ENCODE measurements at places on chromosomes 11 and 22.

- DNase-seq: no peak
These were observed 54.9 kb downstream of the ARFGAP2 start for GRCh38 chr11:47121731-47122130.

DNA sequence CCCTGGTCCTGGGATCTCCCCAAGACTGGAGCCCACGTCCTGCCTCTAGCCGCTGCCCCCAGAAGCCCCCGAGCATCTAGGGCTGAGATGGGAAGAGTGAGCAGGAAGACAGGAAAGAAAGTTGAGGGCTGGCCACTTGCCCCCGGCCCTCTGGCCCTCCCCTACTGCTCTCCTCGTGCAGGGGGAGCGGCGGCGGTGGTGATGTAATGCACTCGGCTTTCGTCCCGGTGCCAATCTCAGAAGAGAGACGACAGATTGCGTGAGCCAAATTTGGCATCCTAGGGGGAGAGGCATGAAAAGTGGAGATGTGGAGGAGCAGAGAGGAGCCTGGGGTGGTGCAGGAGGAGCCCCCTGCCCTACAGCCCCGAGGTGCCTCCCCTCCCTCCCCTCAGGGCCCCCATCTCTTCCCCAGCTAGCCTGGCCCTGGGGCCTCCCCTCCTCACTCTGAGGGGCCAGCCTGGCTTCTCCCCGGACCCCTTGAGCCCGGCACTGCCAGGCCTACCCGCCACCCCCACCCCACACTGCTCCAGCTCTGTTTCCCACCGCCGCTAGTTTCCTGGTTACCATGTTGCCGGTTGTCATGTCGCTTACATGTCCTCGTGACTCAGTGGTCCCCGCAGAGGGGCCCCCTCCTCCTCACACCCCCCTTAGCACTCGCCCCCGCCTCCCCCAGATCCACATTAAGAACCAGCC, 2.5 kb downstream of the KCNJ4 start:
- DNase-seq: no peak

- no peak for DNase-seq
These were observed 132.3 kb downstream of the CSNK2A3 start for GRCh38 chr11:11220786-11221185.

DNA sequence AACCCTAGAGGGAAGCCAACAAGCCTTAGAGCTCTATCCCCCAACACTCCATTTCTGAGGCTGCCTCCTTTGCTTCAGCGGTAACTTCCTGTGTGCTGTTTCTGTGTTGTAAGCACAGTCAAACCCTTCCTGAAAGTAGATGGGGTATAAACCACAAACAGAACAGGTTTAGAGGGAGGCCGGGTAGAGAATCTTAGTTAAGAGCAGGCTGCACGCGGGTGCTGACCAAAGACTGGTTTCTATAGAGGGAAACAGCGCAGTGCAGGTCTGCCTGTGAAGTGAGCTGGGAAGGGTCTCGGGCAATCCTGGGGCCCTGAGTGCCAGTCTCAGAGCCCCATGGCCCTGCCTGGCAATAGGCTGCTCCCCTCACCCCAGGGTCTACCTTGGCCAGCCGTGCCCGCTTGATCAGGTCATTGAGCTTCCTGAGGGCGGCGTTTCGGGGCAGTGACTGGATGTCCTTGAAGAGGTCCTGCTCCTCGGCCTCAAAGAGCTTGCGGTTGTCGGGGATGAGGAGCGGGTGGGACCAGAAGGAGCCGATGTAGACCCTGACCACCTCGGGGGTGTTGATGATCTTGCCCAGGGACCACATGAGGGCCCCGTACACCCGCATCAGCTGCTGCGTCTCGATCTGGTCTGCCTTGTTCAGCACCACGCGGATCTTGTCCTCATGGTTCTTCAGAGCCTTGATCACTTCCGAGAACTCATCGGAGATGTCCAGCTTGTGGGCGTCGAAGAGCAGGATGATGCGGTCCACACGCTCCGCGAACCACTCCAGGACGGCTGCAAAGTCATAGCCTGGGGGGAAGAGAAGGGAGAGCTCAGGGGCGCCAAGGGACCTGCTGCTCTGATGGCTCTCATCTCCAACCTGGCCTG, 15.3 kb upstream of the CDC42BPG start:
- peak; percentile 83 for DNase-seq

DNA sequence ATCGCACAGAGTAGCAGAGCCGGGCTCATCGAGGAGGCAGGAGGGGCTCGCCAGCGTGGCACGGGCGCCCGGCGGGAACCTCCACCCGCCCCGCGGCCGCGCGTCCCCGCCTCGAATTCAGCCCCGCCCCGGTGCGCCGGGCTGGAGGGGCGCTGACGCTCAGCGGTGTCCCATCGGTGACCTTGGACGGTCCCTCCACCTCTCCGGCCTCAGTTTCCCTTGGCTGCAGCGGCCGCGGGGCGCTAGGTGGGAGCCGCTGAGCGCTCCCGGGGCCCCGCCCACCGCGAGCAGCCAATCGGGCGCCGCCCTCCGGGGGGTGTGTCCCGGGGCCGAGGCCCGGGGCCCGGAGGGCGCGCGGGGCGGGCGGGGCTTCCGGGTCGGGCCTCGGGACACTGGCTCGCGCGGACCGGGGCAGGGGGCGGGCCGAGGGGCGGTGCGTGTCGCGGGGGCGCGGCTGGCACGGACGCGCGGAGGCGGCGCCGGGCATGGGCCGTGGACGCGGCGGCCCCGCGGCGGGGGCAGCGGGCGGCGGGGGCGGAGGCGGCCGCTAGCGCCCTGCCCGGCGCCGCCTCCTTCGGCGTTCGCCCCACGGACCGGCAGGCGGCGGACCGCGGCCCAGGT, at the start of gene PPARA:
Gene PPARA, plus strand, starts transcription at position 493 of the 621 bp plus-strand sequence. CDS start 47,858 bp downstream, outside the sequence.
- peak; percentile 93 for DNase-seq

GRCh38 chr22:29152045-29152953, 53.4 kb upstream of the EMID1 start:
- DNase-seq: no peak

Data from GM18507 (cell line).